ENCODE measurements at places on chromosomes 7 and 10.

GRCh38 chr7:38694326-38694725, 63.2 kb upstream of the AMPH start:
- DNase-seq, result no peak

DNA sequence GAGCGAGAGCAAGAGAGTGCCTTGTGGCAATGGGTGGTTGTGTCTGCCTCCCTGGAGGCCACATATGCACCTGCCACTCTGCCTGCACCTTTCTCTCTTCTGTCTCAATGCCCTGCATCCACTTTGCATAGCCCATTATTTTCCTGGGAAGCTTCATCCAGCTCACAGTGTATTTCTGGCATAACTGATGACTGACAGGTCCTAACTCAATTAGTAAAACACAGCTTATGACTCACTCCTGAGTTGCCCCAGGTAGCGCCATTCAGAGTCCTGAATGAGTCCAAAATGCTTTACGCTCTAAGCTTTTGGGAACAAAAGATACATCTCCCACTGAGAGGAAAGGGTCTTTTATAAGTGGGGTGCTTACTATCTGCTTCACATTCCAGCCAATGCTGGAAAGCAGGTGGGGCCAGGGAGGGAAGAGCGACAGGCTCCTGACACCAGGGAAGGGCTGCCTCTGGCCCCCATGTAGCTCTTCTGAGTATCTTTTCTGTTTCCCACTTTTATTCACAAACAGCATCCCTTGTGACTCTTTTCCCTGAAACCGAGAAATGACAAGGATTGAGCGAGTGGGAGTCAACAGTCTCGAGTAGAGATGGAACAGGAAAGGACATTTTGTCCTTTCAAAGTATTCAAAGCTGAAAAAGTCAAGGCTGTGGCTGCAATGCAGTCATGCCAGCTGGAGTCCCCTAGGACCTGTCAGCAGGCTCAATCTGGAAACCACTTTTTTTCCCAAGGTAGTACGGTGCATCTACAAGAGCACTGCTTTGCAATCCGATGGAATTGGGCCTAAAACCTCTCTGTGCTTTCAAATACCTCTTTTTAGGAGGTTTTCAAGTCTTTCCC, 479.3 kb upstream of the PODXL start:
- no peak for DNase-seq

GRCh38 chr10:33794460-33794859, 460.0 kb upstream of the NRP1 start:
- DNase-seq, result no peak

- DNase-seq, result no peak
These were observed 110.4 kb downstream of the TRIL start for GRCh38 chr7:28847681-28848080.

GRCh38 chr7:1341361-1342089, 108.9 kb downstream of the UNCX start:
- no peak for DNase-seq

DNA sequence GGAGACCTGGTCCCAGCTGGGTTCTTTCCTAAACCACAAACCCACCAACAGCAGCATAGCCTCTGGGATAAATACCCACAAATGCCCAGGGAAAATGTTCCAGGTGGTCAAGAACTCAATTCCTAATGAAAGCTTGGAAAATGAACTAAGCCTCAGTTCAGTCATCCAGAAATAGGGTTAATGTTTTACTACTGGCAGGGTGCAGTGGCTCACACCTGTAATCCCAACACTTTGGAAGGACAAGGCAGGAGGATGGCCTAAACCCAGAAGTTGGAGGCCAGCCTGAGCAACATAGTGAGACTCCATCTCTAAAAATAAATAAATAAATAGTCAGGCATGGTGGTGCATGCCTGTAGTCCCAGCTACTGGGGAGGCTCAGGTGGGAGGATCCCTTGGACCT, 82.2 kb downstream of the SVOPL start:
- no peak for DNase-seq

DNA sequence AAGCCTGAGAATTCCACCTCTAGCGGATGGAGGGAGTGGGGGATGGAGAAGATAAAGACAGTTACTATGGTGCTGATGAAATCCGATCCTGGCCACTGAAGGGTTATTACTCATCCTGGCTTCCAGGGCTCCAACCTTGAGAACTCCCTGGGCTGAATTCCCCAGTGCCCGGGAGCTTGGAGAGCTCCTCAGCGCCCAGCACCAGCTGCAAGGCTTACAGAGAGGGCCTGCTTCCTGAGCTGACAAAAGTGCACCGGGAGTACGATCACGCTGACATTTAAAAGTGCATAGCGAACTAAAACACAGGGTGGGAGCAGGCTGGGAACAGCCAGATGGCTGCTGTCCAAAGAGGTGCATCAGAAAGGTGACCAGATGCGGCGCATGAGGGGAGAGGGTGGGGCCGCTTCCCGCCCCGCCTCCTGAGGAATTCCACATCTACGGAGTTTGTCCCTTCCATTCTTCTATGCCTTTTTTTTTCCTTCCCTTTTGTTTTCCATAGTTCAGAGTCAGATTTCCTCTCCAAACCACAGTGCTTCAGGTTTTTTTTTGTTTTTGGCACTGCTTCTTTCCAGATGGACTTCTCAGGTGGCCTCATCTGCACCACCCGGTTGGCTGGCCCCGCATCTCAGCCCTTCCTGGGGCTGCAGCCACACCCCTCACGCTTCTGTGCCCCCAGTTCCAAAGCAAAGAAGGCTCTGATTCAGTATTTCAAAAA, 62.4 kb upstream of the MKRN1 start:
- no peak for DNase-seq

DNA sequence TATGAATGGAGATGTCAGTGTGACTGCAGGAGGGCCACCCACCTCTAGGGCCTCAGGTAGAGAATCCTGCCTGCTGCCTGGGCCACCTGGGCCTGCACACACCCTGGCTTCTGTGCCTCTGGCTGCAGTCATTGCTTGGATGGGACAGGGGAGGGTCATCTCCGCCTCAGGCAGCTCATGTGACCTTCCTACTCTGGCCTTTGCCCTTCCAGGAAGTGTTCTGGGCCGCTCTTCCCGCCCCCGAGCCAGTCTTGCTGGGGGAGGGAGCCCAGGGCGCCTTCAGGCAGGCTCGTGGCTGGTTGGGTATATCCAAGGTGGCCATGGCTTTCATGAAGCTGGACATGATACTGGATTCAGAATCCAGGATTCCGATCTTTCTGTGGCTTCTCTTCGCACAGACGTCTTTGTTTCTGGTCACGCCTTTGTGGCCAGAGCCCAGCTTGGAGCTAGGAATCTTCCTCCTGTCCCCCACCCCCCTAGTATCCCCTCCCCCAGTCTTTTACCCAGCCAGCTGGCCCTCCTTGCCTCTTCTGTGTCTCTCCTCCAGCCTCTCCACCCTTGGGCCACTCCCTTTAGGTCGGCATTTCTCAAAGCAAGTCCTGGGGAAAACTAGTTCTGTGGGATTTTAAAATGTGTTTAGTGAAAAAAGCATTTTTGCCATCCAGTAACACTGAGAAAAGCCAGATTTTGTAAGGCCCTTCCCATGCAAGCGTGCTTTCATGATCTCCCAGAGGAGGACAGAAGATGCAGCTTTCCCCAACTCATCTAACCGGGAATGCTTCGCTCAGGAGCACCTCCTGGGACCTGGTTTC, 119.6 kb downstream of the ZMIZ1 start:
- DNase-seq, result no peak

DNA sequence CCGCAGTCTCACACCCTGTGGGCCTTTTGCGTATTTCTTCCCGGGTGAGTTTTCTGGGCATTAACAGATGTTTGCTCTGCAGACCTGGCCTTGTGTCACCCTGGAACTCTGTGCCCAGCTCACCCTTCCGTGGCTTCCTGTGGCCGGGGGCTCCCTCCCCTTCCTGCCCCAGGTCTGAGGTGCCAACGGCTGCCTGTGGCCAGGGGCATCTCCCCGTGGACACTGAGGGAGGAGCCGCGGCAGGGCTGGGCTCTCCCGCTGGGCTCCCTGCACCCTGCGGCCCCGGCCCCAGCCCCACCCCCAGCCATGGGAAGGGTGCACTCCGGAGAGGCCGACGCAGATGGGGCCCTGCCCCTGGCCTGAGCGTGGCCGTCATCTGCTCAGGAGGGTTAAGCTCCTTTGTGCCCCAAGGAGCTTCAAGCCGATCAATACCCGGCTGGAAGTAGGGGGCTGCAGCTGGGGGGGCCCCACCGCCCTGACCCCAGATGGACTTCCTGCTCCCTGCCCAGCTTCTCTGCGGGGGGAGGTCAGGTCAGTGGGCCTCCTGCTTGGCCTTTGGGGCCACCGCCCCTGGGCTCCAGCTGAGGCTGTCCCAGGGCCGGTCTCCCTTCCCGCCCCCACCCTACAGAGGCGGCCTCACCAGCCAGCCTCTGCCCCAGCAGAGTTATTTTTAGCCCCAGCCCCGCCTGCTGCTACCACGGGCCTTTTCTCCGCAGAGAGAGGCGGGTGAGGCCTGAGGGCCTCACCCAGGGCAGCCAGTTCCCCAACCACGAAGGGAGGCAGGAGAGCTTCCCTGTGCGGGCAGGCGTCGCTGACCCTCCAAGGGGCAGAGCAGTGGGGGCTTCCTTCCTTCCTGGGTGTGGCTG, 24.2 kb downstream of the PWWP2B start:
- no peak for DNase-seq

- DNase-seq, result no peak
These were observed 637 bp downstream of the MICU1 start for GRCh38 chr10:72625276-72625607.

Measured in stimulated activated CD4-positive, alpha-beta T cell treated with anti-CD3 and anti-CD28 coated beads, Interleukin-15, amount 100 ng/mL, for 1 hour (primary cell).